ENCODE measurements at places on chromosomes 16 and 17. TPM values are rescaled to one million over a fixed set of nuclear protein-coding genes. Genes with fewer than 3 reads are reported as not detected.

Gene KAT2A
- 19.9 TPM for total RNA-seq

Gene RMI2
- 29.8 TPM for total RNA-seq

Gene TBC1D3H
- not detected for total RNA-seq

Gene TP53TG3C
- not detected for total RNA-seq

Gene PSKH1
- total RNA-seq, result 3.5 TPM

Gene TNFSF13
- 4.1 TPM for total RNA-seq

Gene OR3A2
- not detected for total RNA-seq

Gene UNC45B
- not detected for total RNA-seq

Gene PRKCB
- not detected for total RNA-seq

Gene CFAP97D1
- total RNA-seq, result 0.24 TPM

Gene FAM234A
- total RNA-seq, result 72.1 TPM

- peak; percentile 48 for DNase-seq
Observed at GRCh38 chr17:59372138-59372751, 40.8 kb downstream of the YPEL2 start.

DNA sequence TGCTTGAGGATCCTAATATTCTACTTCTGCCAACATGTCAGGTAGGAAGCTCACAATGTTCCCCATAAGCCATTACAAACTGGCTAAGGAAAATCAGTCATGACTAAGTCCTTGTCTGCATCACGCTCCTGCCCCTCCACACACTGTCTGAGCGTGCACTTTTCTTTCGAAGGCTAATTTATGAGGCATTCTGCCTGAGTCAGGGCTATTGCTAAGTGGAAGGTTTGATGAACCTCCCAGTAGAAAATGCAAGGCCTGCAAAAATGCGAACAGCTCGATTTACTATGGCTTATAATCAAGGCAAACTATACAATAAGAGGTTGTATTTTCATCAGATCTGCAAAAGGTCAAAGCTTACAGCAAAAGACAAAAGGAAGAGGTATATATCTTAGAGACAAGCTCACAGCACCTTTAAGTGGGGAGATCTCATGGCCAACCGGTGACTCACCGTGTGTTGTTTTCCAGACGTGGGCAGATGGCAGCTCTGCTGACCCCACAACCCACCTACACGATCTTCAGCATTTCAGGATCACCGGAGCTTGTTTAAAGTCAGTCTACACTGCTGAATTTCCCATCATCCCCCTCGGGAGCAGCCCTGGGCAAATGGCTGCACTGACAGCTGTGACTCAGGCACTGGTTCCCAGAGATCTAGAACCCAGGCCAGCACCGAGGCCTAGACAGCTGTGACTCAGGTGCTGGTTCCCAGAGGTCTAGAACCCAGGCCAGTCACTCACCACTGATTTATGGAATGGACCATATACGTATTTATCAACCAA is 26.1 kb downstream of the MEAK7 start:
- DNase-seq, result peak; percentile 71

GRCh38 chr16:13921328-13921727 is 1.4 kb downstream of the ERCC4 start:
- no peak for DNase-seq

- DNase-seq, result no peak
Observed at GRCh38 chr17:76735586-76736348, 1.4 kb downstream of the SRSF2 start.

GRCh38 chr16:25691519-25692091 is at the start of gene HS3ST4:
TSS of gene HS3ST4 (plus strand) at chr16:25691959.
- no peak for DNase-seq

GRCh38 chr17:28746611-28747050 is 2.8 kb downstream of the TRAF4 start:
- DNase-seq, result peak; percentile 51

DNA sequence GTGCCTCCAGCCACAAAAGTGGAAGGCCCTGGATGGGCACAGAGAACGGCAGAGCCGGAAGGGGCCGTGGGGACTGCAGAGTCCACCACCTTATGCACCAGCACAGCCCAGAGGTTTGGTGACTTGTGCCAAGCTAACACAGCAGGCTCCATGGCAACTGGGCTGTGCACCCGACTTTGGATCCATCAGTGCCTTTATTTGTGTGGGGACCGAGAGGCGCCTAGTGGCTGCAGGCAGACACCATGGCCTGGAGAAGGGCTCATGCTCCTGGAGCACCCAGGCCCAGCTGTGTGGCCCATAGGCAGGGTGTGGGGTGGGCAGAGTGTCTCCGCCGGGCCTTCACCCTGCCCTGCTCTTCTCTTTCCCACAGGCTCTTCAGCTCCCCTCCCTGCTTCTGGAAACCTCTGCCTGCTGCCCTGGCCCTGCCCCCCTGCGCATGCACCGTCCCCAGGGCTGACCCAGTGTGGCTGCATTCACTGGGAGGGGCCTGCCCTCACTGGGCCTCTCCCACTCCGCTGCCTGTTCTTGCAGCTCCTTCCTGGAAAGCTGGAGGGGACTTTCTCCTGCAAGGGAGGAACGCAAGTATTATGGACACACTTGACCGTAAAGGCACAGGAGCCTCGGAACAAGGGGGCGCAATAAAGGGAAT is 10.1 kb downstream of the C16orf90 start:
- no peak for DNase-seq

- DNase-seq, result no peak
Observed at GRCh38 chr17:52653014-52653413, 494.5 kb upstream of the CA10 start.

DNA sequence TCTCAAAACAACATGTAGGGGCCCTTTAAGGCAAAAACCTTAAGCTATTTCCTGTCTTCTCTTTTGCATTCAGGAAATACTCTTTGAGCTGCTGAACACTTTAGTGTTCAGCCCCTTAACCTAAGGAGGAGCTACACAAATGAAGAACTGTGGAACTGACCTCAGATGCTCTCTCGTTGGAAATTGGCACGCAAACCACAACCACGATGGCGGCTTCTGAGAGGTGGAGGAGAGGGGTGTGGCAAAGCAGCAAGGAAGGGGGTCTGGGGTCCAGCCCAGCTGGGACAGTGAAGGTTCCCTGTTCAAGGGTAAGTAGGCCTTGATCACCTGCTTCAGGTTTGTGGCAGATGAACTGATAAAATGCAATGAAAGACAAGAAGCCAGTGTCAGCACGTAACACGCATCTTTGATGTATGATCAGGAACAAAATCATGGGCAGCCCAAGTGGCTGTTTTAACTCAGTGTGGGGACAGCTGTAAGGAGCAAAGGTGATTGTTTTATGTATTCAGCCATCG is 291.6 kb upstream of the TNRC6C start:
- no peak for DNase-seq

- no peak for DNase-seq
Observed at GRCh38 chr17:32558997-32559650, 72.3 kb downstream of the CDK5R1 start.

- DNase-seq, result no peak
Observed at GRCh38 chr17:40062329-40063186, at the start of gene THRA. TSS of gene THRA (plus strand) at chr17:40062965. CDS start at chr17:40074489, 11,524 bp downstream.

DNA sequence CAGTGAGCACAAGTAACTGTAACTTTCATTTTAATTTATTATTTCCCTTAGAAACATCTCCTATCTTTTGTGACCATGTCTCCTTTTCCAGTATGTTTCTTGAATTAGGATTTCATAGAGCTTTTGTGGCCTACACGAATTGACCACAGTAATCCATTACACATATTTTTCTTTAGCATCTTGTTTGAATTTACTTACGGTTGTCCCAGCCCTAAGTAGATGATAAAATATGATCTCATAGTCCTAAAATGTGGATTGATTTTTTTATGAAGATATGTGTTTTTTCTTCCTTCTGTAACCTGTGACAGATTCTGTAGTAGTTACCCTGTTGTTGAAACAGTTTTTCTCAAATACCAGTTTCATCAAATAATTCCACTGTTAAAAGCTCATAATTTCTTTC is 61.5 kb downstream of the NF1 start:
- no peak for DNase-seq

- peak; percentile 41 for DNase-seq
Observed at GRCh38 chr17:77449908-77450741, 309.4 kb downstream of the SEC14L1 start.

- peak; percentile 96 for DNase-seq
Observed at GRCh38 chr16:27475561-27475960, 73.6 kb downstream of the IL21R start.

GRCh38 chr16:89701425-89702406 is at the start of gene SPATA2L:
TSS of gene SPATA2L (minus strand) at chr16:89701705. CDS start at chr16:89701232, 473 bp downstream.
- peak; percentile 90 for DNase-seq

- DNase-seq, result no peak
Observed at GRCh38 chr16:86970726-86971125, 346.5 kb downstream of the C16orf95 start.

- peak; percentile 98 for DNase-seq
Observed at GRCh38 chr17:27384261-27384701, 72.0 kb upstream of the KSR1 start.

- no peak for DNase-seq
Observed at GRCh38 chr16:50252874-50253513, 13.4 kb upstream of the ADCY7 start.

- DNase-seq, result no peak
Observed at GRCh38 chr16:17776888-17777287, 306.1 kb upstream of the XYLT1 start.

- DNase-seq, result no peak
Observed at GRCh38 chr16:2428051-2428783, 1.0 kb upstream of the CCNF start.

DNA sequence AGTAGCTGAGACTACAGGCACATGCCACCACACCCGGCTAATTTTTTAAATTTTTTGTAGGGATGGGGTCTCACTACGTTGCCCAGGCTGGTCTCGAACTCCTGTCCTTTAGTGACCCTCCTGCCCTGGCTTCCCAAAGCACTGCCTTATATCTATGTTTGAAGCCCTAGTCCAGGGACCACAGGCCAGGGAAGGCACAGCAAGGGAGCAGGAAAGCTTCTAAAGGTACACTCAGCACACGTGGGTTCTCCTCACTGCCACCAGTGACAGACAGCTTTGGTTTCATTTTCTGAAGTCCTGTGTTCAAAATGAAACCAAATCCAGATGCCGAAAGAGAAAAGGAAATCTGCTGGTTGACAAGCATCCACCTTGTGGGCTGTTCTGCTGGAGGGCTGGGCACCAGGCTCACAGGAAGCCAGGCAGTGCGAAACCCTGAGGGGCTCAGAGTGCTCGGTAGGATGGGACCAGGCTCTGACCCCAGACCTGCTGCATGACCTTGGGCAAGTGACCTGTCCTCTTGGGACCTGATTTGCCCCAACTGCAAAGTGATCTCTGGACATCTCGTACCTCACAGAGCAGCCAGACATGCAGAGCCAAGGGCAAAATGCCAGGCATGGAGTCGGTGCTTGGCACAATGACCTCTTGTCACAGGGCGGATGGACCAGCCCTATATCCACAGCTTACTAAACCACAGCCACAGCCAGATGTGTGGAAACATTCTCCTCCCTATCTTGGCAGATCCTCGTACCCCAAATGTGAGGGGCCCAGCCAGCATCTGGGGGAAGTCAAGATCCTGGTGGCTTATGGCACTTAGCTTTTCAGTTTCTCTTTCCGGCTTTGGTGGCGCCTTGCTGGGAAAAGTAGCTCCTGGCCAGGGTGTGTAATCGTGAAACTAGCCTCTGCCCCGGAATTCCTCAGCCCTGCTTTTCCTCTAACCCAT is 2.8 kb upstream of the SOCS1 start:
- DNase-seq, result no peak

GRCh38 chr16:20901436-20902112 is 1.0 kb downstream of the LYRM1 start:
- peak; percentile 35 for DNase-seq

- DNase-seq, result no peak
Observed at GRCh38 chr17:50240851-50241250, 33.4 kb upstream of the TMEM92 start.

- no peak for DNase-seq
Observed at GRCh38 chr17:77677630-77678029, 280.9 kb upstream of the TNRC6C start.

- peak; percentile 58 for DNase-seq
Observed at GRCh38 chr17:82213251-82214011, 789 bp upstream of the CCDC57 start.

DNA sequence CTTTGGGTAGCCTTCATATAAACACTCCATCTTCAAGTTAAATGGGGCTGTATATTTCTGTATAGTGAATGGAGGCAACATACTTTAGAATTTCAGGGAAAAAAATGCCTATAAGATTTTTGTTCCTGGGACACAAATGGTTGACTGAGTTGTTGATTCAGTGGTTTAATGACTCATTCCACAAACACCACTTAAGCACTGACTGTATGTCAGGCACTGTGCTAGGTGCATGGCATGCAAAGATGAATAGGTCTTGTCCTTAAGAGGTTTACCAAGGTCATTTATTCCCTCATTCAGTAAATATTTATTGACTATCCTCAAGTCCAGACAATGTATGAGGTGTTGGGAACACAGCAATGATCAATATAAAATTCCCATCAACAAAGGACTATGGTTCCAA is 417.1 kb downstream of the CA10 start:
- no peak for DNase-seq

Measured in A172 (cell line).